ENCODE measurements at places on chromosomes 5 and 9.

DNA sequence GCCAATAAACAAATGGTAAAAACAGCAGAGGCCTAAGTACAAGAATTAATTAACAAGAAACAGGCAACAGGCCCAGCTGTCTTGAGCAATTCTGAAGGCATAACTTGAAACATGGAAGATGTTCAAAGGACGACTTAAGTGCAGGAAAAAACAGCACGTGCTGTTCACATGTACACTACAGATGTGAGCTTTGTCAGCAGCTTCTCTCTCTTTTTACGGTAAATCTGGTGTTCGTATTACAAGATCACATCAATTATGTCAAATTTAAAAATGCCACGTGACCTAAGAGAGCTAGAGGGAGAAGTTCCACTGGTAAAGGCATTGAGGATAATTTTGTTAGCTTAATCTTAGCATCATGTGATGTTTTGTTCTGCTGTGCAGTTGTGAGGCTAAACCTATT lies 281.1 kb downstream of the PSAT1 start:
- no peak for DNase-seq

GRCh38 chr9:128454991-128455390 lies 815 bp upstream of the ODF2 start:
- DNase-seq = no peak

DNA sequence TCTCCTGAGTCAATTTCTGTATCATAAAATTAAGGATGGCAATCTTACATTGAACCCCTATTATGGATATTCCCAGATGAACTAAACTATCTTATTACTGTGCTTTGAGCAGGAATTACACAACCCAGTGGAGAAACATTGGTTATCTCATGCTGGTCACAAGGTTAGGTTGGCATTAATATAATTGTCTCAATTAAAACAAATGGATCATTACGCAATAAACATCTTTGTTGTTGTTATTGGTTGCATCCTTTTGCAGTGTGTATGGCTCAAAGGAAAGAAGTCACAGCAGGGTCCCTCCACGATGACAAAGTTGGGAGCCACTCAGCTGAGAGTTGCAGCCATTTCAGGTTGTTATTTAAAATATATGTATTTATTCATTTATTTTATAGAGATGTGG lies 297.0 kb upstream of the KLF4 start:
- DNase-seq = no peak

GRCh38 chr5:99032234-99033013 lies 103.6 kb upstream of the CHD1 start:
- peak; percentile 4 for DNase-seq

DNA sequence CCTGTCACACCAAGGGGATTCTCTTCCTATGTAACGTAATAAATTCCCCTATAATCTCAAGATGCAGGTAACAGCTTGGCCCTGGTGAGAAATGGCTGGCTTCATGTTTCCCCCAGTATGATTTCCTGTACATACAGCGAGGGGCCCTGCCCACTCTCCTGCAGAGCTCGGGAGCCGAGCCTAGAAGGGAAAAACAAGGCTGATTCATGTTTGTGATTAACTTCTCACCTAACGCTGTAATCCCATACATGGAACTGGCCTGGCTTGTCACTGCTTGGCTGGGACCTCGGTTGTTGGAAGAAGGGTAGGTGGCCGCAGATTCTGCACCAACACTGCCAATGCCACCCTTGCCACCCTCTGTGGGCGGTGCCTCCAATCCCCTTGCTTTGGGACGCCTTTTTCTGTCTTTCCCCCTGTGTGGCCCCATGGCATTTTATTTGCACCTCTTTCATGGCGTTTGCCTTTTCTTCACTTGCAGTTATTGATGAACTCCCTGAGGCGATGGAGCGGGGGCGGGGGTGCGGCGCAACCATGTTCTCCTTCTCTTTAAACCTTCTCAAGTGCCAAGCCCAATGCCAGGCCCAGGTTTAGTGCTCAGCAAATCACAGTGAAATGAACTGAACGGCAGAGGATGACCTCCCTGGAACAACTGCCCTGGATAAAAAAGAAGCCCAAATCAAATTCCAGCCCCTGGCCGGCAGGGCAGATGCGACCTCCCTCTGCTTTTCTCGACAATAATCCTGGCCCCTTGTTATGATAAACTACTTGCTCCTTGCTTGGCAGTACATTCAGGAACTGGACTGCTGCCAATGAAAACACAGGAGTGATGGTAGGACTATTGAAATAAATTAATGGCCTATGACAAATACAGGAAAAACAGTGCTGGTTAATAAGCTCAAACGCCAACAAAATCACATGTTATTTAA lies 108.1 kb downstream of the TMEM174 start:
- DNase-seq = no peak

DNA sequence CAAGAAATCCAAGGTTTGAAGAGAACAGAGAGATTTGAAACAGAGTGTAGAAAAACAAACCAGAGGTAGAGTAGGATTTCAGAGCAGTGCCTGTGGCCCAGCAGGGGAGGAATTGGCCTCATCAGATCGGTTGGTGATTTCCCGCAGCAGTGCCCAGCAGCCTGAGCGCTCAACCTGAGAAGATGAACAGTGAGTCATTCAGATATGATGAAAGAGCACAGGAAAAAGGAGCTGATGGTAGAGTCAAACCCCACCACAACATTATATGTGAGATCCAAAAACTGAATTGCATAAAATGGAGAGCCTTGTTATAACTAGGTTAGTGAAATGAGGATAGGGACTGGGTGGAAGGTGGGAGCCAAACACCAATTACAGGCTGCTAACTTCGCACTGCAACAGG lies 248.9 kb downstream of the PIK3R1 start:
- no peak for DNase-seq

GRCh38 chr5:16489322-16489791 lies 23.8 kb upstream of the ZNF622 start:
- DNase-seq = no peak

- DNase-seq = no peak
These were observed 302.7 kb downstream of the PLK2 start for GRCh38 chr5:58156973-58157701.

DNA sequence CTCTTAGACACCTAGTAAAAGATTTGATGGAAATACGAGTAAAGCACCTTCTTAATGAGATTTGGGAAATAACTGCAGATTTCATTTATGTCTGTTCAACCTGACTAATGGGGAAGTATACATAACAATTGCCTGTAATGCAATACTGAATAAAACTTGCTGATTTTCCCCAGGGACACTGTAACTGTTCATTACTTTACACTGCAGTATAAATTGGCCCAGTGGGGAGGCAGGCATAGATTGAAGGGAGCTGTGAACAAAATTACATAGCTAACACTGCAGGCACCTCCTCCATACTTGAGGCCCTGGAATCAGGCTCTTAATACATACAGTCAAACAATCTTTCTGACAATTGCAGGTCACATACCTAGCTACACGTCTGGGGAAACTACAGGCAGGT lies 216.2 kb downstream of the PTPRD start:
- DNase-seq = no peak

DNA sequence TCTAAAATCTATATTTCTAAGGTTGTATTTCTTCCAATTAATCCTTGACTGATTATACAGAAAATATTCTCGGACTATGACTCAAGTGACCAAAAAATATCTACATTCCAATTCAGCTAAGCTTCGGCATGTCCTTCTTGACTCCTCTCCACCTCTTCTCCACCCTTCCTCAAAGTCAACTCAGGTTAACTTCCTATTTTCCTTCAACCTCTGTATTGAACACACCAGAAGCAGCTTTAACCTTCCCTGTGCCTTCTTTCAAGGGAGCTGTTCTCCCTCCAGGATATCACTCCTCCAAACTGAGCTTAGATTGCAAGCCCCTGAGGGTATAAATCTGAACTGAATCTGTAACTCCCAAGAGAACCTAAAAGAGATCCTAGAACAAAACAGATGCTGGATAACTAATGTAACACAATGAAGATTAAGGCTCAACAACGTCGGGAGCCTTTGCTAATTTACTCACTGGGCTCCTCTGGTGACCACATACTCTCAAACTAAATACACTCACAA lies 1.1 kb downstream of the SLCO4C1 start:
- DNase-seq = no peak

DNA sequence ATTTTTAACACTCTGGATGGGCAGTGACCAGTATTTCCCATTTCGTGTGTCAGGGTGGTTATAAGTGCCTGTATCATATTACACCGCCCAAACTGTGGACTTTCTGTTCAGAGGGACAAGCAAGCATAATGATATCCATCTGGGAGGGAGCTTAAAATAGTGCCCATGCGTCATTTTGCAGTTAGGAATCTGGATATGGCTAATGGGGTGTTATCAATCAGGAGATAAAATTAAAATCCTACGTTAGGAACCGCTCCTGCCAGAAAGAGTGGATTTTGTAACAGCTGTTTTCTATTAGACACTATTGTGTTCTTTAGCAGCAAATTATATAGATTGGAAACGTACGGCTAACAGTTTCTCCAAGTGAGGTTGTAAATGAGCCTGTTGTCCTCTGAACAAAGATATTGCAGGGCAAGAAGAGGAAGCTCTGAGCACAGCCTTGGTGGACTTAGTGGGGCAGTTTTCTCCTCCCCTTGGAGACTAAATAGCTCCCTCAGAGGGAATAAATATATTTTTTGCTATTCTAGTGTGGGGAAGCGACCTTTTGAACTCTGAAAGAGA lies 160.4 kb downstream of the SPATA31D1 start:
- DNase-seq = no peak

DNA sequence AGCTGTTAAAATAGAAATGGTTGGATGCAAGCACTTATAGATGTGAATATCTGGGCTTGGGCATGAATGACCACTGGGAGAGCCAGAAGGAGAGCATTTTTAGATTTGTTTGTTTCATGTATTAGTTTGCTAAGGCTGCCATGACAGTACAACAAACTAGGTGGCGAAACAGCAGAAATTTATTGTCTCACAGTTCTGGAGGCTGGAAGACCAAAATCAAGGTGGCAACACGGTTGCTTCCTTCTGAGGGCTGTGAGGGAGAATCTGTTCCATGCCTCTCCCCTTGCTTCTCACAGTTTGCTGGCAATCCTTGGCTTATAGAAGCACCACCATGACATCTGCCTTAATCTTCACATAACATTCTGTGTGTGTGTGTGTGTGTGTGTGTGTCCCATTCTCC lies 20.2 kb upstream of the CDC23 start:
- DNase-seq = no peak

DNA sequence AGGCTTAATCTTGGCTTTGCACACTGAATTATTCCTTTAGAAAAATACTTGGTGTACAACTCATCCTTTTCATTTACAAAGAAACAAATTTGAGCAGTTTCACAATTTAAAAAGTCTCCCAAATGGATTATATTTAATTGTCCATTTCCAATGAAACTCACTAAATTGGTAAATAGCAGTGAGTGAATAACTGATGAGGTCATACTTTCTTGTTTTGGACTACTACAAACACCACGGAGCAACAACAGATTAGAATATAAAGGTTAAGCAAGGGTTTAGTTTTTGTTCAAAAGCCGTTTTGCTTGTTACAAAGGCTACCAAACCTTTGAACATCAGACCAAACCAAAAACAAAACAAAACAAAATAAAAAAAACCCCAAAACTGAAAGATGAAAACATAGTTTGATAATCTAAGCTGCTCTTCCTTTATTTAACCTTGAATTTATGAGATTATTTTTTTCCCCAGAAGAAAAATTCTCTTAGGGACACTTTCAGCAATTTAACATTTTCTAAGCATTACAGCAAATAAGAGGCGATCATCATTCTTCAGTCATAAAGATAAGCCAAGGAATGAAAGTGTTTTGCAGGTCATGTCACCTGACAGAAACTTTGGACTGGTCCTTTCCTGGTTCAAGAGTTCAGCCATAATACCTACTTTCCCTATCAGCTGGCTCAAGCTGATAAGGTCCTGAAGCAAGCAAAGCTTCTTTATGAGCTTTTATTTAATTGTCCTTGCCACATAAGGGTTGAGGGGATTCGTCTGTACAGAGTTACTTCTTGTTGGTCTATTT lies 99.7 kb upstream of the CDKN2B start:
- no peak for DNase-seq

DNA sequence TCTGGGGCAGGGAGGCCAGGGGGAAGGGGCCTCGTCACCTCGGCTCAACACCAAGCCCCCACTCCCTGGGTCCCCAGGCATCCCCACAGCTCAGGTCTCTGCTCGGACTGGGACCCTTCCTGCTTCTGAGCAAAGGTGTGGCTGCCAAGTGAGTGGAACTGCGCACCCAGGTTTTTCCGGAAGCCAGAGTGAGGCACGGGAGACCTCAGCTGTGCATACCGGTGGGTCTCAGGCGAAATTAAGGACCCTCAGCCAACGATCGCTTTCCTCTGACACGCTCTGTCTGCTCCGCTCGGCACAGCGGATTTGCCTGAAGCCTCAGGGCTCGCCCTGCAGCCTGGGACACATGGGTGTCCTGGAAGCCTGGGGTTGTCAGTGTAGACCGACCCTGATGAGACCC lies 41.0 kb upstream of the IRX4 start:
- DNase-seq = no peak

- DNase-seq = no peak
These were observed 9.9 kb downstream of the PRUNE2 start for GRCh38 chr9:76896035-76896434.

DNA sequence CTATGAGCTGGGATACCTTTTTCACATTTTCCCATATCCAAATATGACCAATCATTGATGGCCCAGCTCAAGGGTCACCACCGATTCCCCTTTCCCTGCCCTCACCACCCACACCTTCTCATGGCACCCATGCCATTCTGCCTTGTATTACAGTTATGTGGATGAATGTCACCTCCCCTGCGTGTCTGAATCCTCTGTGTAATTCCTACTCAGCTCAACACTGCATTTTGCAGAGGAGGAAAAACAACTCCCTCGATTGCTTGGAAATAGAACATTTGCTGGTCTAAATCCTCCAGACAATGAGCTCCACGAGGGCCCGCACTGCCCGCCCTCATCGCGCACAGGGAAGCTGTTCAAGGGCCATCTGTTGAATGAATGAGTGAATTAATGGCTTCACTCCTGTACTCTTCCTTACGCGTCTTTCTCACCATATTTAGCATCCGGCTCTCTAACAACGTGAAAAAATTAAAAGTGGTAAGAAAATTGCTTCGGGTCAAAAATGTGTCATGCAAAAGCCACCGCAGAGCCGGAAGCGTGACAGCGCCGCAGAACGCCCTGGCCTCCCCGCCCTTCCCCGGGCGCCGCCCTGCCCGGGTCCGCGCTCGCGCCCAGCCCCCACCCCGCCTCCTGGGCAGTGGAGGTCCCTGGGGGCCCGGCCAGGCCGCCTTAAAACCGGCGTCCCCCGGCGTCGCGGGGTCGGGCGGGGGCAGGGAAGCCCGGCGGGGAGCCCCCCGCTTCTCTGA lies 704 bp downstream of the SUSD1 start:
- peak; percentile 21 for DNase-seq

Data from activated naive CD4-positive, alpha-beta T cell (primary cell).